ENCODE measurements at places on chromosomes 5 and 9.

GRCh38 chr5:150777685-150778084 lies 872 bp upstream of the SMIM3 start:
- DNase-seq: no peak

- DNase-seq: no peak
Measured at GRCh38 chr5:81675420-81675819, 75.5 kb downstream of the SSBP2 start.

GRCh38 chr9:99054581-99054980 lies 50.3 kb upstream of the TGFBR1 start:
- no peak for DNase-seq

- DNase-seq: no peak
Measured at GRCh38 chr9:119662329-119662728, 293.1 kb upstream of the BRINP1 start.

DNA sequence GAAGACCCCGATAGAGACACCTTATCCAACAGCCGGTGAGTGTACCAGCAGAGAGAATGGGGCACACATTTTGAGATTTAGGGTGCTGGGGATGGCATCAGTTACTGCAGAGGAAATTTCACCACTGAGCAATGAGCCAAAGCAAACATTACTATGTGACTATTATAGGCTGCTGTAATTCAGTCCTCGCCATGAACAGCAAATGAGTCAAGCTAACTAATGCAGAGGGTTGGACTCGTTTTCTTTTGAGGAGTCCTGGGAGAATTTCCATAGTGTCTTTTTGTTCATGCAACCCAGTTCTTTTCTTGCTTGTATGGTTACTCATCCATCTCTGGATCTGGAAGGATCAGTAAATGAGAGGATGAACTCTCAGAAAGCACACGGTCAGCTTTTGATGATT lies 323.8 kb downstream of the PSAT1 start:
- DNase-seq: no peak

- DNase-seq: no peak
Measured at GRCh38 chr5:78677777-78678668, 29.5 kb upstream of the LHFPL2 start.

DNA sequence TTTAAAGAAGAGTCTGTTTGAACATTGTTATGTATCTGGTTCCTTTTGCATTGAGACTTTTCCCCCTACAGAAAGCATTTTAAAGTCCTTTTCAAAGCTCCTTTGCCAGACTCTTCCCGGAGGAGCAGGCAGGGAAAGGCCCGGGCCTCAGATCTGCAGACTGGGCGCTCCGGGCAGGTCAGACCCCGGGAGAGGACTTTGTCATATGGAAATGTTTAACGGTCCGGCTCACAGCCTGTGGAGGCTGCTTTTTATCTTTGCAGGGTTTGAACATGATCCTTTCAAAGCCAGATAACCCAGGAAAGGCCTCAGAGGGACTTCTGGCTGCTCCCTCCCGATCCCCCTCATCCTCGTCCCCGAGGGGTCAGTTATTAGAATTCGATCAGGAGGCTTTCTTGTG lies 82.1 kb upstream of the IRX2 start:
- DNase-seq: no peak

DNA sequence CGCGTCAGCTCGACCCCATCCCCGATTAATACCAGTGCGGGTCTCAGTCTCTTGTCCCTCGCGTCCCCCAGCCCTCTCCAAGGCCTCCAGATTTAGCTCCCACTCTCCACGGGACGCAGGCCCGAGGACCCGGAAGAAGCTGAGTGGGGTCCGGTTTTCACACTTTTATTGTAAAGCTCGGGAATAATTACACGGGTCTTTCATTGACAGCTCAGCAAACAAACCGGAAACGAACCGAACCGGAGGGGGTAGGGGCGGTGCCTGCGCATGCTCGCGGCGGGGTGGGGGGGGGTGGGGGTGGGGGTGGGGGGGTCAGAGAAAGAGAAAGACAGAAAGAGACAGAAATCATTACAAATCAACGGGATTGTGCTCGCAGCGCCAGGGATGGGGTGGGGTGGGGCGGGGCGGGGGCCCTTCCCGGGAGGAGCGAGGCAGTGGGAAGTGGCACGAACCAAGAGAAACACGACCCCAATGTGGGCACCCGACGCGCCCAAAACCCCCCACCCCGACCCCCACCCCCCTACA lies 27.9 kb downstream of the PCDH1 start:
- peak; percentile 45 for DNase-seq

GRCh38 chr9:132622159-132622558 lies 39.8 kb downstream of the BARHL1 start:
- DNase-seq: no peak

DNA sequence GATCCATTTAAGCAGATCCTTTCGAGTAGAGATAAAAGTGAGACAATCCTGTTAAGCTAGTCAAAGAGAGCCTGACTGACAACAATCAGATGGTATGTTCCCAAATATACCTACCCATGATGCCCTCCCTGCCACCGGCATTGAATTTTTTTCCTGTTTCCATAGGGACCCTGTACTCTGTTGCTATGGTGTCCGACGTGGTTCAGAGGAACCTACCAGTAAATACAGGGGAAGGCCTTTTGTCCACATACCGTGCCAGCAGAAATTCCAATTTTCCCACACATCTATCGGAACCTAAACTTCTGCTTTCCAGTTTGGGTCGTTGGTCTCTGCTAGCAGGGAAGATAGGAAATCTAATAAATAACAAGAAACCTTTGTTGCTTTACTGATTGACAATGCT lies 64.7 kb downstream of the MEGF10 start:
- no peak for DNase-seq

- DNase-seq: no peak
Measured at GRCh38 chr5:94908889-94909480, 290.5 kb downstream of the SLF1 start.

GRCh38 chr5:32721626-32722025 lies 10.5 kb downstream of the NPR3 start:
- DNase-seq: no peak

DNA sequence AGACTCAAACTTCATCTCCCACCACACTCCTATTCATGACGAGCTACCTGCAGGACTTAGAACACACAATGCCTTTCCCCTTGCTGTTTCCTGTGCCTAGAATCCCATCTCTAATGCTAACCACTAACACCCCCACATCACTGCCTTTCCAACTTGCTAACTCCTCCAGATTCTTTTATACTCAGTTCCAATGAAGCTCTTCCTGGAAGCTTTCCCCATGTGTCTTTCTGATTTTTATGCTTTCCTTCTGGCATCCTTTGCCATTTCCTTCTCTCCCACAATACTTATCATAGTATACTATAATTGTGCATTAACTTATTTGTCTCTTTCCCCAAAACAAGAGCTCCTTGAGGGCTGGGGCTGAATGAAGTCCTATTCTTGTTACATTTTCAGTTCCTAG lies 115.3 kb upstream of the PLPPR1 start:
- no peak for DNase-seq

GRCh38 chr9:109258481-109259302 lies 62.2 kb downstream of the EPB41L4B start:
- no peak for DNase-seq

DNA sequence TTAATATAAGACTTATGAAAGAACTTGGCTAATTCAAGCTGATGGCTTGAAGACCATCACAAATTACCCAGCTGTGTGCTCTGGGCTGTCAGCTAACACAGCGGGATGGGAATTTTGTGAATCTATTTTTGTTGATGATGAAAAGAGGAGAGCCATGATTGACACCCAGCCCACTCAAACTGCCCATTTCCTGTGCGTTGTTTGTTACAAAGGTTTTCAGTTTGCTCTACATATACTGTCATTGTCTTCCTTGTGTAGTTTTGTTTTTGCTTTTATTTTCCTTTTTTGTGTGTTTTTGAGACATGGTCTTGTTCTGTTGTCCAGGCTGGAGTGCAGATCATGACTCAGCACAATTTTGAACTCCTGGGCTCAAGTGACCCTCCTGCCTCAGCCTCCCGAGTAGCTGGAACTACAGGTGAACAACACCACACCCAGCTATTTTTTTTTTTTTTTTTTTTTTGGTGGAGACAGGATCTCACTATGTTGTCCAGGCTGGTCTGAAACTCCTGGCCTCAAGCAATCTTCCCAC lies 400.3 kb downstream of the ICE1 start:
- no peak for DNase-seq

GRCh38 chr5:20604992-20605391 lies 617.0 kb upstream of the CDH18 start:
- DNase-seq: no peak

DNA sequence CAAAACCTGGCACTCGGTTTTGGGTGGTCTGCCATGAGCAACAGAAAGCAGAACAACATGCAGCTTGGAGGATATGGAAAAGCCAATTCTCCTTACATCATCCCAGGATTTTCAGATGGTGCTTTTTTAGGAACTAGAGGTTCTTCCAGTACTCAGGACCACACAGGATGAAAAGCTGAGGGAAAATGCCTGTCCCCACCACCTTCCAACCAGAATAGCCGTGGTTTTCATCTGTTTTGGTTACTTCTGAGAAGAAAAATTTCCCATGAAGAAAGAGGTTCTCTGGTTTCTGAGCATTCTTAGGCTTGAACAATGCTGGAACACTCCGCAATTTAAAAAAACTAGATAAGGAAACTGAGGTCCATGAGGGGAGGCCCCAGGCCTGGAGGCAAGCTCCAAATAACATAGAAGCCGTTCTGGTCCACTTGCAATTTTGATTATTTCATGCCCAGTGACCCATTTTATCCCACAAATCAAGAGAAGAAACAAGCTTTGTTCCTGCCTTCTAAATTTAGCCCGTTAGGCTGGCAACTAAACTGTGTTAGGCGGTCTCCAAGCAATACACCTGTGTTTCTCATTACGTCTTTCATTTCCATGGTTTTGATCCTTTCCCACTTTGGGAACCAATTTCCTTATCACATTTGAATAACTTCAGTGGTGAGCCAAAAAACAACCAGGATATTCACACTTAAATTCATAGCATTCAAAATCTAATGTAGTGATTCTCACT lies 79.2 kb upstream of the SPIN1 start:
- no peak for DNase-seq

- no peak for DNase-seq
Measured at GRCh38 chr5:151174612-151175101, 17.1 kb upstream of the ANXA6 start.

DNA sequence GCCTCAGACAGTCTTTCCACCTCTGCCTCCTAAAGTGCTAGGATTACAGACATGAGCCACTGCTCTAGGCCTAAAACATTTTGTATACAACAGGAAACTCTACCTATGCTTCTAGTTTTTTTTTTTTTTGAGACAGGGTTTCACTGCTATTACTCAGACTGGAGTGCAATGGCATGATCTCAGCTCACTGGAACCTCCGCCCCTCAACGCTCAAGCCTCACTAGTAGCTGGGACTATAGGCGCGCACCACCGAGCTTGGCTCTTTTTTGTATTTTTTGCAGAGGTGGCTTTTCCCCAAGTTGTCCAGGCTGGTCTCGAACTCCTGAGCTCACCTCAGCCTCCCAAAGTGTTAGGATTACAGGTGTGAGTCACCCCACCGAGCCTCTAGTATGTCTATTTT lies 5.4 kb downstream of the HSPA9 start:
- no peak for DNase-seq

- no peak for DNase-seq
Measured at GRCh38 chr5:73214306-73214705, 41.3 kb downstream of the TMEM174 start.

DNA sequence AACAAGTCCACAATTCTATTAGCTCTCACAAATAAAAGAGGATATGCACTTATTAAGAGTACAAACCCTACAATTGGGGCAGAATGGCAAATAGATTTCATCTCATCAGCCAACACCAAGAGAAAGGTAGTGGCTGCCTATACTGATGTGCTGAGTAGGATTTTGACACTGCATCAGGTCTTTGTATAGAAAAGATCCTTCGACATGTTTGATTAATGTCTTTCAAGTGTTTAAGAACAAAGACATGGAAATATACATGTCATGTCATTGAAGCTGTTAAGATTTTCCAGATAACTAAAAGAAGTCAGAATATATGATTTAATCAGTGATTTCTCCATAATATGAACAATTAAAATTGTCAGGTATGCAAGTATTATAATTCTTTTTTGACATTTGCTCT lies 238.7 kb upstream of the GRAMD2B start:
- no peak for DNase-seq

- no peak for DNase-seq
Measured at GRCh38 chr5:73945505-73945904, 319.5 kb downstream of the ARHGEF28 start.

GRCh38 chr5:124538191-124538590 lies 208.2 kb downstream of the ZNF608 start:
- no peak for DNase-seq

DNA sequence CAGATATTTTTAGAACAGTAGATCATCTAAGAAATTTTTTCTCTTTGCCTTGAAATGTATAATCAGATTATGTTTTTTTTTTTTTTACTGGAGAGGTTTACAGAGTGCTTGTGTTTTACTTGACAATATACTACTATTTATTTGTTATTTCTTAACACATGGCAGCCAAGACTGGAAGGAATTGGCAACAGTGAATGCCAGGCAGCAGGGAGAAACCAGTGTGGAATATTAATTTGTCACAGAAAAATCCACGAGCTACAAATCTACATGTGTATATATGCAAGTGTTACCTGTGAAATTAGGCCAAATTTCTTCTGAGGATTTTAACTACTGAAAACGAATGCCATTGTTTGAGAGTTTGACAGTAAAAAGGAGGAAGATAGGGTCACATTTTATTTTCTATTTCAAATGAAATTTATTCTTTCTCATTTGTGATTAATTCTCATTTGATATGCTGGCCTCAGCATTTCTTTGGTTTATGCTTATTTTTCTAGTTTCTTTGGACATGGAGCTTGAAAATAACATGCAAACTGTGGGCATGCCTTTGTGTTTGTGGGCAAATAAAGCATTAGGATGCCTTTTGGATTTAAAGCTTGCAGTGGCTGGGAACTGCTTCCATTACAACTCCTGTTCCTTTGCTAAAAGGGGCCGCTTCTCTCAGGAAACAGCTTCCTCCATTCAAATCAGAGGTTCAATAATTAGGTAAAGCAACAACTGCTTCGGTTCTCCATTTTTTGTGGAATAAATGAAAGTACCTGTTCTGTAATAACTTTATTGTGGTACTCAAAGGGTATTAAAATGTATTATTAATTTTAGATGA lies 39.0 kb upstream of the ZFYVE16 start:
- DNase-seq: no peak

GRCh38 chr5:143524338-143524945 lies 121.0 kb upstream of the NR3C1 start:
- no peak for DNase-seq

DNA sequence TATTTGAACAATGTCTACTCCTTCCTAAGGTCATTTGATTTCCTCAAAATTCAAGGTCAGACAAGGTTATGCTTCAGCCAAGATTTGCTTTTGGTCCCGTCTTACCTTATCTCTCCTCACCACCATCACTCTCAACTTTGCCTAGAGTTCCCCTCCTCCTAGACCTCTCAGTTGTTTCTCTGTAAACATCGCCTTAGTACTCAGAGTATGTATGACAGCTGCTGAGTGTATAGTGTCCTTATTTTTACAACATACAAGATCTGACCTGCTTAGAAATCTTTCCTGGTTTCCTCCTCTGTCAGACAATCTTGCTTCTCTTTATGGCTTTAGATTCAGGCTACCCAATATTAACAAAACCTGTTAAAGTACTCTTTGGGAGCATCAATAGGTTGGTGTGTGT lies 50.0 kb upstream of the C6 start:
- no peak for DNase-seq

- no peak for DNase-seq
Measured at GRCh38 chr5:173868096-173868880, 19.9 kb upstream of the CPEB4 start.

Data from GM18507 (cell line).